ENCODE measurements at places on chromosomes 13 and 19. TPM values are rescaled to one million over a fixed set of nuclear protein-coding genes. Genes with fewer than 3 reads are reported as not detected.
A peak's percentile ranks its signal among the peaks of the same experiment; 100 is the strongest.

GRCh38 chr13:25494698-25495411 lies 123.1 kb downstream of the ATP8A2 start:
- no peak overlapping the region for H3K27ac ChIP-seq
- no peaks in the 10 kb centered on the region for H3K36me3 ChIP-seq
- H3K4me1 ChIP-seq, result no peaks in the 10 kb centered on the region
- H3K27me3 ChIP-seq, result no peaks in the 10 kb centered on the region
- no peak for DNase-seq

DNA sequence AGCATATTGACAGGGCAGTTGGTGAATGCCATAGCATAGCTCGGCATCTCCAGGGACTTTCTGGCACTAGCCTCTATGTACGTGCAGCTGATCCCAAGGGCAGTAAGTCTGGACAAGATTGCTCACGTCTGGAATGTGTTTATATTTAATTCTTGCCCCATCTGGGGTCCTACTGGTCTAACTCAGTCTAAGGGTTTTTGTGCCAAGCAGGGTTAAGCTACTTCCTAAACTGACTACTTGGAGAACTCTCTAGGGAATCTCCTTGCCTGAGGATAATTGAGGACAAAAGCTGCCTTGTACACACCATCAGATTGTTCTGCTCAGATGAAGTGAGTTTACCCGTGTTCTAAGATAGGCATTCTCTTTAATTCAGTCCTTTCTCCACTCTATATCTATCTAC lies 358.1 kb downstream of the MYO16 start:
- H3K36me3 ChIP-seq, result no peaks in the 10 kb centered on the region
- H3K4me1 ChIP-seq, result no peaks in the 10 kb centered on the region
- no peak overlapping the region for H3K4me3 ChIP-seq
- H3K27me3 ChIP-seq, result no peaks in the 10 kb centered on the region
- no peak overlapping the region for H3K27ac ChIP-seq

GRCh38 chr19:1245494-1246264 lies 2.7 kb upstream of the MIDN start:
- peaks cover 15% of the 10 kb centered on the region for H3K4me1 ChIP-seq
- H3K4me3 ChIP-seq, result no peak overlapping the region
- H3K36me3 ChIP-seq, result peaks cover 9% of the 10 kb centered on the region
- no peak overlapping the region for H3K27ac ChIP-seq

GRCh38 chr13:30346789-30347167 lies 39.4 kb upstream of the KATNAL1 start:
- peak; percentile 69 for DNase-seq
- H3K4me1 ChIP-seq, result peaks cover 33% of the 10 kb centered on the region
- H3K27ac ChIP-seq, result peak overlapping the region; percentile 38
- H3K4me3 ChIP-seq, result peak overlapping the region; percentile 50
- no peaks in the 10 kb centered on the region for H3K27me3 ChIP-seq

- no peaks in the 10 kb centered on the region for H3K36me3 ChIP-seq
- no peaks in the 10 kb centered on the region for H3K27me3 ChIP-seq
- H3K27ac ChIP-seq, result no peak overlapping the region
- H3K4me1 ChIP-seq, result peaks cover 2% of the 10 kb centered on the region
- no peak overlapping the region for H3K4me3 ChIP-seq
These were observed 348.9 kb downstream of the UQCRFS1 start for GRCh38 chr19:28864024-28864503.

- H3K27ac ChIP-seq, result no peak overlapping the region
- no peak for DNase-seq
- no peaks in the 10 kb centered on the region for H3K4me1 ChIP-seq
- H3K36me3 ChIP-seq, result peaks cover 28% of the 10 kb centered on the region
These were observed 67.0 kb upstream of the SLC15A1 start for GRCh38 chr13:98819382-98820010.

GRCh38 chr13:109897988-109898624 lies 111.7 kb upstream of the IRS2 start:
- H3K4me1 ChIP-seq, result no peaks in the 10 kb centered on the region
- H3K4me3 ChIP-seq, result no peak overlapping the region
- H3K27ac ChIP-seq, result no peak overlapping the region
- peaks cover 2% of the 10 kb centered on the region for H3K27me3 ChIP-seq
- DNase-seq, result no peak
- no peaks in the 10 kb centered on the region for H3K36me3 ChIP-seq

GRCh38 chr13:78100486-78100885 lies 181.9 kb upstream of the EDNRB start:
- H3K4me1 ChIP-seq, result no peaks in the 10 kb centered on the region
- no peak overlapping the region for H3K4me3 ChIP-seq
- no peak overlapping the region for H3K27ac ChIP-seq
- no peaks in the 10 kb centered on the region for H3K27me3 ChIP-seq
- DNase-seq, result no peak

DNA sequence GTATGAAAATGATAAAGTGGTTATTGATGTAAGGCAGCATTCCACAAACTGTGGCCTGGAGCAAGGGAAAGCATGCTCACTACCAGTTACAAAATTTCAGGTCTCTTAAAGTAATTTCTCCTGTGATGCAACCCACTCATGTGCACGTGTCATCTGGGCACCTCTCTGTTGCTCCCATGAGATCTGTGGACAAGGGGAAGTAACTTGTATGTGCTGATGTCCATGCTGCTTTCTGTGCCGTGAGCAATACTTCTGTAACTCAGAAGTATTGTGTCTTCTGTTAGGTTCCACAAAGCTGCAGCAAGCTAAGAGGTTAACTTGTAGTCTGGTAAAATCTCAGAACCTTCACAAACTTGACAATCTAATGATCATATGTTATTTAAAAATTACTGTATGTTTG lies 930.0 kb upstream of the SLITRK6 start:
- H3K36me3 ChIP-seq, result no peaks in the 10 kb centered on the region
- H3K4me1 ChIP-seq, result no peaks in the 10 kb centered on the region
- no peak for DNase-seq
- H3K27ac ChIP-seq, result no peak overlapping the region

DNA sequence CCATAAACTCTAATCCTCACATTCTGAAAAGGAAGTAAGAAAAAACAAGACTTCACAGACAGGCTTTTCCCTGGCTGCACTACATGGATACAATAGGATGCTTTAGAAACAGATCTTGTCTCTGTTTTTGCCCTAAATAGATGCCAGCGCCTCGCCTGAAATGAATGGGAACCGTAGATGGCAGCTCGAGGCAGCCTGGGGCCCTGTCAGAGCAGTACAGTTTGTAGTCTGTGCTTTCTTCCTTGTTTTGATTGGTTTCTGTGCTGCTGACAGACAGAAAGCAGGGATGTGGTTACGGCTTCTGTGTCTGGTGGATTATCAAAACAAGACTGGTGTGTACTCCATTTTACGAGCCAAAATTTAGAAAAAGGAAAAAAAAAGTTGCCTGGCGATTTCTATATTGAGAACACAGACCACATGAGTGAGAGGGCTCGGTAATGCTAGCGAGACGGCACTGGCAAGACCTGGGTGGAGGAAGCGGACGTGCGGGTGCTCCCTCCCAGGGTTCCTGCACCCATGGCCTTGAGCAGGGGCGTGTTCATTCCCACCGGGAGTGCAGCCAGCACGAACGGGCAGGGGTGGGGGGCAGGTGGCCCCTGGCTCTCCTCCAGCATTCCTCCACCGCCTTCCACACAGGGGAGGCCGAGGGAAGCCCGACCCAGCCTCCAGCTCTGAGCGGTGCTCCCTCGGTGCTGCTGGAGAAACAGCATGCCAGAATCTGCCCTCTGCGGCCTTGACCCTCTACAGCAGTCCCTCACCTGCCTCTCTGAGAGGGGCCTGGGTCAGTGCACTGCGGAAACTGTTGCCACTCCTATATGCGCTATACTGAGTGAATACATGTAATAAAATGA lies 37.6 kb upstream of the C1QTNF9 start:
- peak overlapping the region; percentile 91 for H3K4me3 ChIP-seq
- H3K36me3 ChIP-seq, result peaks cover 23% of the 10 kb centered on the region
- H3K27me3 ChIP-seq, result peaks cover 2% of the 10 kb centered on the region
- peaks cover 82% of the 10 kb centered on the region for H3K4me1 ChIP-seq

- no peak overlapping the region for H3K4me3 ChIP-seq
- H3K27me3 ChIP-seq, result no peaks in the 10 kb centered on the region
- no peak overlapping the region for H3K27ac ChIP-seq
- H3K4me1 ChIP-seq, result peaks cover 28% of the 10 kb centered on the region
- no peak for DNase-seq
These were observed 32.2 kb downstream of the MYO9B start for GRCh38 chr19:17107546-17108452.

GRCh38 chr19:56271151-56271550 lies 1.4 kb upstream of the EDDM13 start:
- H3K27me3 ChIP-seq, result no peaks in the 10 kb centered on the region
- no peak overlapping the region for H3K27ac ChIP-seq
- no peaks in the 10 kb centered on the region for H3K4me1 ChIP-seq
- H3K4me3 ChIP-seq, result no peak overlapping the region
- no peaks in the 10 kb centered on the region for H3K36me3 ChIP-seq
- DNase-seq, result no peak

DNA sequence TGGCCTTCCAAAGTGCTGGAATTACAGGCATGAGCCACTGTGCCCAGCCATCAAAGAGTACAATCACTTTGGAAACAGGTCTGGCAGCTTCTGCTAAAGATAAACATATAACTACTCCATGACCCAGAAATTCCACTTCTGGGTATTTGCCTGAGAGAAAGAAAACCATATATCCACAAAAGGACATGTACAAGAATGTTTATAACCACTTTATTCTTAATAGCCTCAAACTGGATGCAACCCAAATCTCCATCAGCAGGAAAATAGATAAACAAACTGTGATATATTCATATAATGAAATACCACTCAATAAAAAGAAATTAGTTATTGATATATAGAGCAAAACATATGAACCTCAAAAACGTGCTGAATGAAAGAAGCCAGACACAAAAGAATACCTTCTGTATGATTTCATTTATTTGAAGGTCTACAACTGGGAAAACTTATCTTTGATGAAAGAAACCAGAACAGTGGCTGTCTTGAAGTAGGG lies 40.5 kb downstream of the TEX26 start:
- no peaks in the 10 kb centered on the region for H3K36me3 ChIP-seq
- peaks cover 52% of the 10 kb centered on the region for H3K27me3 ChIP-seq
- H3K27ac ChIP-seq, result no peak overlapping the region
- H3K4me3 ChIP-seq, result no peak overlapping the region
- no peaks in the 10 kb centered on the region for H3K4me1 ChIP-seq

DNA sequence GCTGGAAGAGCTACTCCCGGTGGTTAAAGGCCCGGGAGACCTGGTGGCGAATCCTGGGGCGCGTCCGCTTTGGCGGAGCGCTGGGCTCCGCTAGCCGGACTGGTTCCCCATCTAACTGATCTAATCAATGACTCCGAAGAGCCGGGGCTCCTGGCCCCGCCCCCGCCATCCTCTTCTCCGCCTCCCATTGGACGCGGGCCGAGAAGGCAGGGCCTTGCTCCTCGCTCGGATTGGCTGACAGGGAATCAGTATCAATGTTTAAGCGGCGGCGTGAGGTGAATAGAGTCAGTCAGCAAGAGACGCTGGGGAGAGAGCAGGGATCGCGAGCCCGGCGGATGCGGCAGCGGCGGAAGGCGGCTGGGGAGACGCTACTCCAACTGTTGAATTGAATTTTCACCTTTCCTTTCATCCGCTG lies 1.7 kb upstream of the PCDH17 start:
- DNase-seq, result peak; percentile 73
- peaks cover 6% of the 10 kb centered on the region for H3K36me3 ChIP-seq
- H3K4me3 ChIP-seq, result peak overlapping the region; percentile 62
- H3K27ac ChIP-seq, result no peak overlapping the region
- peaks cover 16% of the 10 kb centered on the region for H3K4me1 ChIP-seq
- H3K27me3 ChIP-seq, result peaks cover 60% of the 10 kb centered on the region

DNA sequence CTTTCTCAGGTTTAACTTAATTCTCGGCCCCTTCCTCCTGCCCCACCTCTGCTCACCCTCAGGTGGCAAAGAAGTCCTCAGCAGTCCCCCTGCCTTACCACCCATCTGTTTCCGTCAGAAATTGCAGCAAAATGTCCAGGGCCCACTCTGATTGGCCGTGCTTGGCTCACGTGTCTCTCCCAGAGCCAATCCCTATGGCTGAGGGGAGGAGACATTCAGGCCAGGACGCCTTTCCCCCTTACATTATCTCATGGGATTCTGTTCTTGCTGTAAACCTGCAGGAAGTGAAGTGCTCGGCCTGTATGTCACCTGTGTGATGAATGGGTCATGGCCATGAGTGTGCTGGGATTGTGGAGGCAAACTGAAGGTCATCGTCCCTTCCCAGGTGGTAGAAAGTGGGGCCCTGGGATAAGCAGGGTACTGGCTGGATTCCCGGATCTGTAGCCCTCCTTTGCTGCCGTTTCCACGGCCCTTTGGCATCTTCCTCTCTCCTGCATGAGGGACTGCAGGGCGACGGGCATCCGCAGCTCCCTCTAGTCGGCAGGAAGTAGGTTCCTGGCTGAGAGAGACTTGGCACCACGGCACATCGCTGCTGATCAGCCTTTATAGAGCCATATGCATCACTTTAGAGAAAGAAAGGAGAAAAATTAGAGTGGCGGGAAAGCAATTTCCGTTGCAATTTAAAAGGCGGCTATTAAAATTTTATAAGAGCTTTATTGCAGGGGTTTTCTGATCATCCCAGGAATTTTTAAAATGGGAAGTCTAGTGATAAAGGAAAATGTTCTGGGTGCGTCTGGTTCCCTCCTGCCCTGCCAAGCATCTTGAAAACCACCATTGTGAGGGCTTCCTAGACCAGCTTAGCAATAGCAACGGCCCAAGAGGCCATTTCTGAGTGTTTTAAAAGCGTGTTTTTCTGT lies 118.2 kb downstream of the SIPA1L3 start:
- no peaks in the 10 kb centered on the region for H3K36me3 ChIP-seq
- DNase-seq, result no peak
- H3K4me3 ChIP-seq, result no peak overlapping the region
- H3K4me1 ChIP-seq, result no peaks in the 10 kb centered on the region

- H3K4me1 ChIP-seq, result no peaks in the 10 kb centered on the region
- H3K36me3 ChIP-seq, result no peaks in the 10 kb centered on the region
- DNase-seq, result no peak
- no peak overlapping the region for H3K27ac ChIP-seq
These were observed 74.3 kb upstream of the FAM216B start for GRCh38 chr13:42707048-42707447.

DNA sequence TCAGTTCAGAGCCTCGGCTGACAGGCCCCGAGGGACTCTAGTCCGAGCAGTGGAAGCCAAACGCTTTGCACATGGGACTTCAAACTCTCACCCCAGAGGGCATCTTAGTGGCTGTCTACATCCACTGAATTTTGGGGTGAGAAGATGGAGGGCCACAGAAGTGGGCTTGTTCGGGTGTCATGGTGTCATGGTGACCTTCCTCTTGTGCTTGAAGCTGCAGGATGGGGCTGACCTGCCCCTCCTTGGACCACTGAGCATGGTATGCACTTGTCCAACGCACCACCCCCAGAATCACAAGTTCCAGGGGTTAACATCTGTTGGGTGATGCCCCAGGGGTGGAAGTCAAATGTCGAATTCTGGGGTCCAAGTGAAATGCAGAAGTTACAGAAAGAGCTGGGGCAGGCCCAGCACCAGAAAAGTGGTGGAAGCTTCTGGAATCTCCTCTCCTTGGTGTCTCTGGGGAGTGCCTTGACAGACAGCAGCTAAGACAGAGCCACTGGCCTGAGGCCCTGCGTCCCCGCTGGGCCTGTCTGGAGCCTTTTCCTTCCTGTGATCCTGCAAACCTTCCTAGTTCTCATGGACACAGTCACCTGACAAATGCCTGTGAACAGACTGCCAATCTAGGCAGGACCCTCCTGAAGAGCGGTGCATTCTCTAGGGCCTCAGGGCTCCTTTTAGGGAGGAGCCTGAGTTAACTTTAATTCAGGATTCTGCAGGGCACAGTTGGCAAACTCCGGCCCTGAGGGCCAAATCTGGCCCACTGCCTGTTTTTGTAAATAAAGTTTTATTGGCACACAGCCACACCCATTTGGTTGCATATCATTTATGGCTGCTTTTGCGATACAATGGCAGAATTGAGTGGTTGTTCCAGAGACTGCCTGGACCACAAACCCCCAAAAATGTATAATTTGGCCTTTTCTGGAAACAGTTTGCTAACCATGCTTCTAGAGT lies 65.1 kb upstream of the RANBP3 start:
- H3K36me3 ChIP-seq, result peaks cover 7% of the 10 kb centered on the region
- H3K4me1 ChIP-seq, result peaks cover 14% of the 10 kb centered on the region
- DNase-seq, result no peak

The ZNF627 gene
- 7.1 TPM for total RNA-seq

The TRAPPC5 gene
- 82.9 TPM for total RNA-seq

The OR7C1 gene
- total RNA-seq, result not detected

The HIF3A gene
- total RNA-seq, result not detected

All from activated CD4-positive, alpha-beta T cell treated with anti-CD3 and anti-CD28 coated beads, Interleukin-2, amount 10 ng/mL, durations not matched to agents 24 days and 14 days (primary cell).